ENCODE measurements at places on chromosomes 13 and 19. TPM values are rescaled to one million over a fixed set of nuclear protein-coding genes. Genes with fewer than 3 reads are reported as not detected.

GRCh38 chr13:108266321-108266990 is 3.1 kb upstream of the TNFSF13B start:
- no peak overlapping the region for H3K4me3 ChIP-seq
- peaks cover 2% of the 10 kb centered on the region for H3K4me1 ChIP-seq
- no peaks in the 10 kb centered on the region for H3K36me3 ChIP-seq
- no peaks in the 10 kb centered on the region for H3K27me3 ChIP-seq

The SHC2 gene
- total RNA-seq, result 3.3 TPM

- DNase-seq, result peak; percentile 99
- H3K27me3 ChIP-seq, result no peaks in the 10 kb centered on the region
- H3K4me3 ChIP-seq, result no peak overlapping the region
- H3K36me3 ChIP-seq, result no peaks in the 10 kb centered on the region
- H3K27ac ChIP-seq, result peak overlapping the region; percentile 65
- peaks cover 6% of the 10 kb centered on the region for H3K4me1 ChIP-seq
Measured at GRCh38 chr19:3154957-3155736, 19.3 kb downstream of the GNA15 start.

GRCh38 chr13:101798437-101798836 is 346.0 kb downstream of the ITGBL1 start:
- no peak for DNase-seq
- no peaks in the 10 kb centered on the region for H3K4me1 ChIP-seq
- no peak overlapping the region for H3K4me3 ChIP-seq
- H3K36me3 ChIP-seq, result no peaks in the 10 kb centered on the region
- H3K27me3 ChIP-seq, result no peaks in the 10 kb centered on the region

DNA sequence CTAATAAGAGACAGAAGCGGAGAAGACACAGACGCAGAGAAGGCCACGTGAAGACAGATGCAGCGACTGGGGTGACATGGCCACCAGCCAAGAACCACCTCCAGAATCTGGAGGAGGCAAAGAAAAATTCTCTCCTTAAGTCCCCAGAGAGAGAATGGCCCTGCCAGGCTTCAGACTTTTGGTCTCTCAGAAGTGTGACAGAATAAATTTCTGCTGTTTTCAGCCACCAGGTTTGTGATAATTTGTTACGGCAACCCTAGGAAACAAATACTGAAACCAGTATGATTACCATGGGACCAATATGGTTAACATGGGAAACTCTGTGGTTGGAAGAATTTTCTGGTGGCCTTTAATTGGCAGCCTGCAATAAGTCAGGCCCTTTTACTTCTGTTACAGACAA is 63.9 kb upstream of the DOCK9 start:
- no peaks in the 10 kb centered on the region for H3K27me3 ChIP-seq
- H3K27ac ChIP-seq, result no peak overlapping the region
- no peaks in the 10 kb centered on the region for H3K36me3 ChIP-seq
- H3K4me1 ChIP-seq, result peaks cover 5% of the 10 kb centered on the region

The PTPRH gene
- total RNA-seq, result 7.7 TPM

DNA sequence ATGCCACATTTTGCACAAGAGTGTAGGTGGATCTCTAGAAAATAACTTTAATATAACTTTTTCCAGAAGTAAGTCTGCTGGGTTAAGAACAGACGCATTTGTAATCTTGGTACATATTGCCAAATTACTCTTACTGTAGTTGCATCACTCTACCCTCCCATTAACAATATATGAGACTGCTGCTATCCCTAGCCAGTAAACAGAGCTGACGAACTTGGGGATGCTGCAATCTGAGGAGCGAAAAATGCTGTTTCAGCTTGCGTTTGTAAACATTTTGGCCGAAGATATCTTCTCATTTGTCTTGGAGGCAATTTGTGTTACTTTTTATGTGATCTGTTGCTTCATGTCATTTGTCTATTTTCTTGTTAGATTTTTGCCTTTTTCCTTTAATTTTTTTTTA is 1482.8 kb downstream of the OLFM4 start:
- H3K27ac ChIP-seq, result no peak overlapping the region
- no peak for DNase-seq
- H3K4me1 ChIP-seq, result no peaks in the 10 kb centered on the region

DNA sequence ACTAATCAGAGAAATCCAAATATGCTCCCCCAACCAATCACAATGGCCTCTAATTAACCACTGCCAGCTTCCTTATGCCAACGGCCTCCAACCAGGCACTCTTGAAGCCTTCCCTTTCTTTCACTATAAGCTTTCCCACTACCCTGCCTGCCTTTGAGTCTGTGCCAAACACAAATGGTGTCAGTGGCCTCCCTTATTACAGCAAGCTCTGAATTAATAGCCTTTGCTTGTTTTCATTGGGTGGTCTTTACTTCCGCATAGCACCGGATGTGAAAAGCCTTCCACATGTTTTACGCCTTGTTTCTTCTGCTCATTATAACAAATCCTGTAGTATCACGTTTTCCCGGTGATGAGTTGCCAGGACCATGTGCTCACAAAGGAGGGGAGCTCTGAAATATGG is 1.4 kb upstream of the EDDM13 start:
- H3K4me1 ChIP-seq, result no peaks in the 10 kb centered on the region
- no peak overlapping the region for H3K4me3 ChIP-seq
- H3K27ac ChIP-seq, result no peak overlapping the region
- no peaks in the 10 kb centered on the region for H3K36me3 ChIP-seq
- no peaks in the 10 kb centered on the region for H3K27me3 ChIP-seq

DNA sequence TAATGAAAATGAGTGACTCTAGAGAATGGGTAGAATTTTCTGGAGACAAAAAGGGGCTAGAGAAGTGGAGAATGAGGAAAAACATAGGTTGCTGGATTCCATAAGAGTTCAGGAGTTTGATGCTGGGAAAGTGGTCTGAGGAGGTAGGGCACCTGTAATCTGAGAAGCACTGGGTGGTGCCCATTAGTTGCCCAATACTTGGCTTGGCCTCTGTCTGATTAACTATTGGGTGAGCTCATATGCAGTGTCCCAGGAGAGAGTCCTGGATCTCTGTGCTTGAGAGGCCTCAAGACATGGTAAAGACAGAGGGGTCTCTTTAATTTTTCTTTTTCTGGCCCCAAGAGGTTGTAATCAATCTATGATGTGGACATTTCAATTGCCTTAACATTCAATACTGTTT is 390.1 kb downstream of the TDRD3 start:
- H3K27me3 ChIP-seq, result no peaks in the 10 kb centered on the region
- no peak overlapping the region for H3K4me3 ChIP-seq
